ENCODE measurements at places on chromosomes 2 and 18.
A peak's percentile ranks its signal among the peaks of the same experiment; 100 is the strongest.

DNA sequence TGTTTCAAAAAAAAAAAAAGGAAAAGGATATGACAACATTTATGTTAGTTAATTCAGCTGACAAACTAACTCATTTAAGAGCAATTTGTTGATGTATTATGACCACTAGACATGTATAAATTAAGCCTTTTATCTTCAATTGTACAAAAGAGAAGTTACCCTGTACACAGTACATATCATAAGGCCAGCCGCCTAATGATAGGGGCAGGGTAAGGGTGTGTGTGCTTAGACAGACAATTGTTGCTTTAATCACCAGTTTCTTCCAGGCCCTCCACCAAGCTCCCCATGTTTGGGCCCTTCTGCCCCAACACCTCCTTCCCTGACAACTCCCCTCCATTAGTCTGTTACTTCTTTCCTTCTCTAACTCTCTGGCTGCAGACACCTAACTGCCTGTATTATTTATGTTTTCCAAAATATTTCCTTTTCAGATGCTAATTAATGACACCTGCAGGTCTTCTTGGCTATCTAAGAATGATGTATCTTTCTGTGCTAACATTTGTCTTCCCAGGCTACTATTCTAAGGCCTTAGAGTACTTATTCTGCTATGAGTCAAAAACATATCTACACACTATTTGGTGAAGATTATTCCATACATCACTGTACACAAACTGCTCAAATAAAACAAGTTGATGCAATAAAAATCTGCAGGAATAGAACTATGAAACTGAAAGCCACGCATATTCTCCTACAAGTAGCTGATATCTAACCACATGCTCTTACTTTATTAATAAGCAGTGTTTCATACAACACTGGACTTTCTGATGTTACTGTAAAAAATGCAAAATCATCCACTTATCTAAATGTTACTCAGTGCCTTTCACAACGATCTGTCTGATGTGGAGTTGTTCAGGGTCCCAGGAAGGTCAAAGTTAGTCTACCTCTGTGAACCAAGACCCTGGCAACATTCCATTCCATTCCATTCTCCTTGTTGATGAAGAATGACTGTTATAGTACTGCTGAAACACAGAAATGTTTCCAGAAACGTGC is 26.4 kb downstream of the TMEM131 start:
- no peak for DNase-seq

GRCh38 chr18:40849886-40850285 is 1105.1 kb upstream of the PIK3C3 start:
- DNase-seq = no peak

- no peak for DNase-seq
Measured at GRCh38 chr2:88621432-88621831, 5.8 kb downstream of the EIF2AK3 start.

GRCh38 chr2:216855605-216856004 is 4.3 kb downstream of the TNP1 start:
- no peak for DNase-seq

GRCh38 chr2:49154140-49154539 is at the start of gene FSHR:
Gene FSHR (minus strand): TSS chr2:49154515. CDS start chr2:49154417, 98 bp downstream.
- DNase-seq = no peak

DNA sequence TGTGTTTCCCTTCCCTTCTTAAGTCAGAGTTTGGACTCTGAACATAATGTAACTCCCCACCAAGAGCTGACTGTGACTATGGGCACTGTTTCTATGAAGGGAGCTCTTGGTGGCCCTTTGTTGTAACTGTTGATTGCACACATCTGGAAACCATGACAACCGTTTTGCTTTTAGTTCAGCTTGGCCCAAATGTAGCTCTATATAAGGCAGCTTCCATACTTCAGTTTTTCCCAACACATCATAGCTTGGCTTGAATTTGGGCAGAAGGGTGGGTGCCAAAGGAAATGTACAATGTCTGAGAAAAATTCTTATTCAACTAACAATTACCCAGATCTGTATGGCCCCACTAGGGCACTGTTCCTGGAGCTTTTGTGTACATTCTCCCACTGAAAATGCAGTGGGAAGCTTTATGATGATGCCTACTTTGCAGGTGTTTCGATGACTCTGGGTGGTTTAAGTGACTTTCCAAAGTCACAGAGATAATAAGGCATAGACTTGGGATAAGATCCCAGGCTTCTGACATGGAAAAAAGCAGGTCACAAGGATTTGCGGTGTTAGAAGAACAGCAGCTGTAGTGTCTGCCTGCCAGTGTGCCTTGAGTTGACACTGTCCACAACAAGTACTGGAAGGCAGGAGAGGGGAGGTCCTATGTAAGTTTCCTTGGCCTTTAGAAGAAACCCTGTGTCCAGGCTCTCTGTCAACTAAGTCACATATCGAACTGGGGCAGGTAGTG is 2.4 kb upstream of the CETN1 start:
- DNase-seq = peak; percentile 71

- no peak for DNase-seq
Measured at GRCh38 chr2:159146996-159147666, 139.4 kb downstream of the WDSUB1 start.

DNA sequence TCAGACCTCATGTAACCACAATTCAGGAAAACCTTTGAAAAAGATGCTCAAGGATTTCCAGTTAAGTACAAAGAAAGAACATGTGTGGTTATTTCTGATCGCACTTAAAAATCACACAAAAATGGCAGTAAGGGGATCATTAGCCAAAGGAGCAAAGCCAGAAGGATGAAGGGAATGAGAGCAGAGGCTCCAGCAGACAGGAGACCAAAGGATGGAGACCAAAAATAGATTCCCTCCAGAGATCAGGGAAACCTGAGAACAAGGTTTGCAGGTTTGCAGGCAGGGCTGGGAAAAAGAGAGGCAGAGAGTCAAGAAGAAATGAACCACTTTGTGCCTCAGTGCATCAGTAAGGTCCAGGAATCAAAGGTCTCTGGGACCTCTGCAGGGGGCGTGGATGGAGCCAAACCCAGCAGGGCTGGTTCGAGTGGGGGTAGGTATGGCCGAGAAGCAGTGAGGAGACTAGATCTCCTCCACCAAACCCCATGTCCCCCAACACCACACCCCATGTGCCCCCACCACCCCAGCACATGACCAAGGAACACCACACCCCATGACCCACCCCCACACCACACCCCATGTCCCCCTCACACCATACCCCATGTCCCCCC is 98.5 kb upstream of the GPC1 start:
- no peak for DNase-seq
